ENCODE measurements at places on chromosomes 5 and 9.

DNA sequence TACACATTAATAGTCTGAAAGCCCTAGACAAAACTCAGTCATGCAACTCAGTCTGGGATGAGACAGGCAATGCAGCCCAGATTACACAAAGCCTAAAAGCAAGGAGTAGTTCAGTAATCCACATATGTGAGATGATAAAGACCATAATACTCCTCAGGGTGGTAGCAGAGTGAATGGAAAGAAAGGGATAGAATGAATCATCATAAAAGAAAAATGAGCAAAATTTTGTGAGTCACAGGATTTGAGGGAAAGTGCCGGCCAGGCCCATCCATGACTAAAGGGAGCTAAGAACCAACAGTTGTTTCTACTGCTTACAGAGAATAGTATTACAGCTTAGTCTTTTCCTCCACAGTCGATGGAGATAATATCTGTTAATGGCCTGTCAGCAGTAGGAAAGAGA, 90.0 kb upstream of the POU5F2 start:
- DNase-seq: no peak

DNA sequence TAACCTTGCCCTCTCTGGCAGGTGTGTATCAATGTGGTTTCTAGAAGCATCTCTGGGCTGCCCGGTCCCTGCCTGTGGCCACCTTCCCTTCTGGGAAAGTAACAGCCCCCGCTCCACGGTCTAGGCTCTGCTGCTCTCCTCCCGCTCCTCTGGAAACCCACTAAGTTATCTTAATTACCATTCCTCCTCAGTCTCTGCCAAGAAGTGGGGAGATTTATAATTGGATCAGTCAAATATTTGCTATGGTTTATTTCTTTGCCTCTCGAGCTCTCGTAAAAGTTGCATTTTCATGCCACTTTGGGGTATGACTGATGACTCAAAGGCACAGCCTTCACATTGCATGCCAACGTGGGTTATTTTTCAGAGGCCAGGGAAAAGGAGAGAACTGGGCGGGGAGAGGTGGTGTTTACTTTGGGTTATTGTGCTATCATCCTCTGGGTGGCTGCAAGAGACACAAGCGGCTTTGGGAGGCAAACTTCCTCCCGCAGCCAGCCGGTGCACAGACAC, 205.3 kb upstream of the WWC1 start:
- no peak for DNase-seq

DNA sequence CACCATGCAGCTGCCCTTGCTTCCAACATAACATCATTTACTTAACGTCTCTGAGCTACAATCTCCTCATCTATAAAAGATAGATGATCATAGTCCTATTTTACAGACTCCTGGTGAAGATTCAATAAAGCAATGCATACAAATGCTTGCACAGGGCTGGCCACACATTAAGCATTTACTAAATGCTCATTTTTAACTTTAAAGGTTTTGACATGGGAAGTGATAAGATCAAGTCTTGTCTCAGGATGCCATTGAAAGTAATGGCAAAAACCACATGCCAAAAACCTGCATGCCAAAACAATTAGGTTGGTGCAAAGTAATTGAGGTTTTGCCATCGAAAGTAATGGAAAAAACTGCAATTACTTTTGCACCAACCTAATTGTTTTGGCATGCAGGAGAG, 181.2 kb upstream of the ADRA1B start:
- no peak for DNase-seq

GRCh38 chr9:14349146-14349446, 35.2 kb upstream of the NFIB start:
- peak; percentile 39 for DNase-seq

DNA sequence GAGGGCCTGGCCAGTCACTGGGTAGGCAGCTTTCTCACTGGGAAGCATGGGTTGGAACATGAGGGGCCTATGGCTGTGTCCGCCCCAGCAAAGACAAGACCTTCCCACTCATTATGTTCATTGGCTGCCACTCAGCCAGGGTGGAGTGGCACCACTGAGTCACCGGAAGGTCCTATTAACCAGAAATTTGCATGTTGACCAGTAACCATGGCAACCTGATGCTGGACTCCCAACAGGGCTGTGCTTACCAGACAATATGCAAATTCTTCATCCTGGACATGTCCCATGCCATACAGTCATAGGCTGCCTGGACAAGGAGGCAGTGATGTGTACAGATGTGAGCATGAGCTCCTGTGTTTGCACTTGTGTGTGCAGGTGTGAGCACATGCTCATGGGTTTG, 66.7 kb downstream of the PSD2 start:
- DNase-seq: no peak

DNA sequence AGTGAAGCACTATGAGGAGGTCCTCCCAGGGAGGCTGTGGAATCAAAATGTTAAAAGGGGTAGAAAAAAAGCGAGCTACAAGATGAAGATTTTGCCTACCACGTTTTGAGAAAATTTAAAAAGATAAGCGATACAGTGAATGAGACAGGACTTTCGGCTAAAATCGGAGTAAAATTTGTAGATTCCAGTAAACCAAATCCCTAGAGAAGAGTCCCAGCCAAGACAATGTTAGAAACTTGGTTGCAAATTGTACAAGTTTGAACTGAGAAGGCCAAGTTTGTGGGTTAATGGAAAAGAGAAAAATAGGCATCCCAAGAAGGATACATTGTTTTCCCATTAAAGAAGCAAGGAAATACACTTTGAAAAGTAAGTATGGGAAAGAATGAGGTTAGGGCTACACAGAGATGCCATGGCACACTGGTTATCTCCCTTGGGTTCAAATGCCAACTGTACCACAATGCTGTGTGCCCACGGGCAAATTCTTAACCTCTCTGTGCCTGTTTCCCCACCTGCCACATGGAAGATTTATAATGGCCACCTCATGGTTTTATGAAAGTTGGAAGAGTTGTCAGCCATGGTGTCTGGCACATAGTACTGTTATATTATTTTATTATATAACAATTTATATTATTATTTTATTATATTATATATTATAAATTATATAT, 16.2 kb upstream of the MGAT1 start:
- DNase-seq: no peak

- no peak for DNase-seq
Observed at GRCh38 chr9:22073349-22073748, 64.2 kb upstream of the CDKN2B start.

Measured in left ventricle myocardium superior (tissue), 1 donor.